ENCODE measurements at places on chromosomes 4 and X.

DNA sequence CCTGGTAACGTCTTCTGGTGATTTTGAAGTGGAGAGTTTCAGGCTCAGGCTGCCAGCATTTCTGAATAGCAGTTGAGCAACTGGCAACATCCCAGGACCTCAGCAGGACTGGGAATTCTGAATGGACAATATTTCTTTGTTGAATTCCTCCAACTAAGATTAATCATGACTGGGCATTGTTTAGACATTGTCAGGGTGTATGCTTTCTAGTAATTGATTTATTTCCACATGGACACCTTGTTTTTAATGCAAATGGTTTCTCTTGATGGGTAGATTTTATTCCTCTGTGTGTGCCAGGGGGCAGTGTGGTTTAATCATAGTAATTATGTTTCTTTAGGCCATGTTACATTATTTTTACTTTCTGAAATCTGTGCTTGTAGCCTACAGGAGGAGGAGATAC lies 1004.7 kb upstream of the LCORL start:
- DNase-seq: peak; percentile 52

DNA sequence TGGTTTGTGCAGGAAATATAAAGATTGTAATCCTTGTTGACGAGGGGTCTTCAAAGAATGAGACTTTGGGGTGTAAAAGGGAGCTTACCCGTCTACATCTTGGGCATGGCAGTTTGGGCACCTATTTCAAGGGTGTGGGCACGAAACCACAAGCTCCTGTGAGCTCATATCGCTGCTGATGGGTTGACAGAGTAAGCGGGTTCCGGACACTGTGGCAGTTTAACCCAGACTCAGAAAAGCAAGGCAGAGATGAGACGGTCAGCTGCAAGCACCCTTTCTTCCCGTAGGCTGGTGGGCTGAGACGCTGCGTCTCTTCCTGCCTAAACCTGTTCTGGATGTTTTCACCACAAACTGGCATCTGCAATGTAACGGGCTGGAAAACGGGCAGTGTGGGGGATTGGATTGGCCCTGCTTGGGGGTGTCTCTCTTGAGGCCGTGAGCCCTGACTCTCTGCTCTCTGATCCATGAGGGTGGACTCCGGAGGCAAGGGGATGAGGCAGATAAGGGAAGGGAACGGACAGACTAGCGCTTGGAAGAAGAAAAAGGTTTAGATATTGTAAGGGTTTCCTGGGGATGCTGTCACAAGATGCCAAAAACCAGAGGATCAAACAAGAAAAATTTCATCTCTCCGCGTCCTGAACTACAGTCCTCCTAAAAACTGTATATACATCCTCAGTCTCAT lies 237.5 kb downstream of the SHOX start:
- DNase-seq: no peak

GRCh38 chr4:154944996-154945395 lies 163.9 kb downstream of the RBM46 start:
- no peak for DNase-seq

DNA sequence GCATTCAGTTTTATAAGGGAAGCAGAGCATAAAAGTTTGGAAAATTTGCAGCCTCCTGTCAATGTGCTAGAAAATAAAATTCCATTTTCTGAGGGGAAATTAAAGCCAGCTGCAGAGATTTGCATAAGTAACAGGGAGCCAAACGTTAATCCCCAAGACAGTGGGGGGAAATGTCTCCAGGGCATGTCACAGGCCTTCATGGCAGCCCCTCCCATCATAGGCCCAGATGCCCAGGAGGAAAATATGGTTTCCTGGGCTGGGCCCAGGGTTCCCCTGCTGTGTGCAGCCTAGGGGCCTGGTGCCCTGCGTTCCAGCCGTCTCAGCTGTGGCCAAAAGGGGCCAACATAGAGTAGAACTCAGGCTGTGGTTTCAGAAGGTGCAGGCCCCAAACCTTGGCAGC lies 9.3 kb downstream of the RNF4 start:
- no peak for DNase-seq

DNA sequence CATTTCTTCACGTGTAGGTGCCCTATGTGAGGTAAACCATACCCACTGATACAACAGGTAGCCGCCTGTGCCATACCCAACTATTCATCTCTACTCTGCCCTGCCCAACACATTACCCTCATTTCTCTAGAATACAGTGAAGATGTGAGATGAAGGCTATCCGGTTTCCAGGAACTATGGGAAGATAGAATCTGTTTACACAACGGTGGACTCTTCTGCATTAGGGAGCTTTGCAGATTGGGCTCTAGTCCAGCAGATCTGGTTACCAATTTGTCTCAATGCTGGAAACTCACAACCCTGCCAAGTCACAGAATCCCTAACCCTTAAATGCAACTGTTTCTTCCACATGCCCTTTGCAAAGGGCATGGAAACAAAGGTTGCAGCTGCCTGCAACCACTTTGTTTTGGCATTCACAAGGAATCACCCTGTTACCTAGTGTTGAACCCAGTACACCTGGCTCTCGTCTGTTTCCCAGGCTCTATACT lies 6.4 kb upstream of the SLAIN2 start:
- no peak for DNase-seq

DNA sequence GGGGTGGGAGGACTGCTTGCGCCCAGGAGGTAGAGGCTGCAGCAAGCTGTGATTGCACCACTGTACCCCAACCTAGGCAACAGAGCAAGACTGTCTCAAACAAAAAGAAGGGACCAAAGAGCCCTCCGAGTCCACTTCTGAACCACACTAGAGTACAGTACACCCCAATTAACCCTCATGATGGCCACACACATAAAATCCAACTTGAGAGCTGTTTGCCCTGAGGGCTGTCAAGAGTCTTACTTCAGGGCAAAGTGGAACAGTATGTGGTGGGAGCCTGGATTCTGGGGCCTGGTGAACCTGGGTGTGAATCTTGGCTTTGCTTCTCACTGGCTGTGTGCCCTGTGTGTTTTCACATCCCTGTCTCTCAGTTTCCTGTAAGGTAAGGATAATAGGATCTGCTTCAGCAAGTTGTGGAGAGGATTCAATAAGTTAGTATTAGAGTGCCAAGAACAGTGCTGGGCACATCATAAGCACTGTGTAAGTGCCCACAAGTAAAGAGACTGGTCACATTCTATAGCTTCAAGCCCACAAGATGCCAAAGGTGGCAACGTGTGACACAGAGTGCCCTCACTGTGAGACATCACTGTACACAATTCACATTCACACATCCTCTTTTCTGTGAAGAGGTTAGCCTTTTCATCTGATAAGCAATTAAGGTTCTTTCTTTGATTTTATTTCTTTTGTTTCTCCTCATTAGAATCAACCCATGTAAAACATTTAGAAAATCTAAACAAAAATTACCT lies 52.1 kb downstream of the LEF1 start:
- no peak for DNase-seq

DNA sequence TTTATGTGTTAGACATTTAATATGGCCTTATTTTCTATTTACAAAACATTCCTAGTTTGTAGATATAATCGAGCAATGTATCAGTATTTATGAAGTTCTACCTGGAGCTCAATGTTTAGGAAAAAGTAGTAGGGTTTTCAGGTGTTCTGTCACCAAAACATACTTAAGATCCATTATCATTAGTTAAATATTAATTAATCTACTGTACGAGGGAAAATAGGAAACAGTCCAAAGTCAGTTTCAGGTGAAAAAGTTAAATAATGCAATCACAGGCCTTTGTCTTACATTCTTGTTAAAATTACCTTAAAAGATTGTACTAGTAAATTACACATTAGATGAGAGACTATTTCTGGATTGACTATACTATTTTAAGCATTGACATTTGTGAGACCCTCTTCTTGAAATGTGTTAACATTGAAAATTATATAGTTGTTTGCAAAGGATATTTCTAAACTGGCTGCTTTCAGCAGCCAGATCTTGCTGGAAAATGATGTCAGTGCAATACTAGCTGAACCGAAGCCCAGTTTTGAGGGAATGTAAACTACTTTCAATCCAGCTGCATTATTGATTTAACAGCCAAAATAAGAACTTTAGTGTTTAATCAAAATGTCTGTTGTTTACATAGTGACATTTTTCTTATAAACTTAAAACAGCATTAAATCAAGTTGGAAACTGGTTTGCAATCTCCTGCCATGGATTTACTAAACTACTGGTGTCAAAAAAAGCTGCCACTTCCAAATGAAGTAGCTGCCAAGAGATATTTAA lies 19.3 kb downstream of the GUCY1B1 start:
- DNase-seq: no peak

DNA sequence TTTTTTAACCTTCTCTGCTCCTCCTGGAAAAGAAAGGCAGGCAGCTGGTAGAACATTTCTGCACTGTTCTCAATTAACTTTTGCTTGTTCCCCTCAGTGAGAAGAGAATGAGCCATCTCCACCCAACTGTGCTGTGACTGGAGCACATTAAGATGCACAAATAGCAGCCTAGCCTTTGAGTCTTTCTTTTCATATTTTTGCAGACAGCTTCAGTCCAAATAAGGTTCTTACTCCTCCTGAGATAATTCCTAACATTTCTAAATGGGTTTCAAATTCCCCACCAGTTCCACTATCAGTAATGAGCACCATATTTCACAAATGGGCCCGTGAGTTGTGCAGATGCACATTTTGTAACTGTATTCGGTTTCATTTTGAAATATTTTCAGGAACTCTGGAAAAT lies 118.6 kb downstream of the SPCS3 start:
- DNase-seq: no peak

GRCh38 chr4:26455571-26455970 lies 34.7 kb downstream of the CCKAR start:
- no peak for DNase-seq

DNA sequence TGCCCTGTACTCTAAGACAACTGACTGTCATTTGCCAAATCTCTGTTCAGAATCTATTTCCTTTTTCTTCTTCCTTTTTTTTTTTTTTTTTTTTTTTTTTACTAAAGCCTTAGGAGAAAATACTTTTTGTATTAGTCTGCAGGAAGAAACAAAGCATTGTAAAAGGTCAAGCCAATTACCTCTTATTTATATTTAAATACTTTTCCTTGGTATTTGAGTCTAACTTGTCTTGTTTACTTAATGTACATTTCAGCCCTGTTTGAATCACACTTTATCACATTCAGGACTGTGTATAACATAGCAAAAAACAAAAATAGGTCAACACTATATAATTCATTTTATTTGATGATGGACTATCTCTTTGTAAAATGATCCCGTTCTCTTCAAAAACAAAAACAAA lies 262.2 kb downstream of the RPA4 start:
- no peak for DNase-seq

DNA sequence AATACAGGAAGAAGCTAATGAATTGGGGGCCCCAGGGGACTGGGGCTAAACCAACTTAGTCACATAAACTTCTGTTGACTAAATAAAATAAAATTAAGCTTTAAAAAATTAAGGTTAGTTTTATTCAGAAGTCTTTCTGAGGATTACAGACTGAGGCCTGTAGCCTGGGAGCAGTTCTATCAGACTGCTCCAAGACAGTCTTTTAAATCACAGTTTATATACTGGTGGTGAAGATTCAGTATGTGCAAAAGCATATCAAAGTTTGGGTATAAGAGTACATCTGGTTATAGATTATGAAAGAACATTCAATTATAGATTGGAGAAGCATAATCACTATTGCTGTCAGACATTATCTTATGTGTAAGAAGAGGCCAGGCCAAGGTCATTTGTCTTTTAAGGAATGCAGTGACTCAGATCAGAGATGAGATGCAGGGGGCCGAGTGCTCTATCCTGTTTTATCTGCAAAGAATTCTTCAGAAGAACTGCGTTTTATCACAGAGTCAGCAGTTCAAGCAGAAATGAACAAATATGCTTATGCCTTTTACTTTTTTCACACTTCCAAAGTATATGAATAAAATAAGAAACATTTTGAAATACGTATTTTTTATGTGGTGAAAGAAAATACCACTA lies 109.4 kb downstream of the PDHA2 start:
- DNase-seq: no peak

DNA sequence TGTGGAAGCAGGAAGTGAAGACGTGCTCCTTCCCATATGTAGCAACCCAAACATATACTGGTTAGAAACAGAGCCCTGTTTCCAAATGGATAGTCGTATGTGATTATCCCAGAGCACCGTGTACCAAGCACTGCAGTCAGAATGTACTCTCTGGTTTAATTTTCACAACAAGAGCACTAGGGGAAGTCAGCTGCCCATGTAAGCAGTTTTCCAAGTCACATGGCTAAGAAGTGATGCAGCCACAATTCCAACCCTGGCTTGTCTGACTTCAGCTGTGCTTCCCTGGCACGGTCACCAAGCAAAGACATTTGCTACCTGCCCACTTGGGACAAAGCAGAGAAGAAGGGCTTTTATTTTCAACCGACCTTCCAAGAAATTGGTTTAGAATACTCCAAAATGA lies 28.2 kb upstream of the CEP135 start:
- DNase-seq: no peak

GRCh38 chr4:1045193-1045594 lies 33.8 kb downstream of the FGFRL1 start:
- DNase-seq: no peak

- DNase-seq: no peak
Observed at GRCh38 chrX:12480956-12481355, 310.3 kb upstream of the PRPS2 start.

GRCh38 chr4:143581331-143581946 lies 67.9 kb downstream of the SMARCA5 start:
- DNase-seq: no peak

- DNase-seq: peak; percentile 54
Observed at GRCh38 chr4:138204507-138204906, 37.6 kb downstream of the SLC7A11 start.

DNA sequence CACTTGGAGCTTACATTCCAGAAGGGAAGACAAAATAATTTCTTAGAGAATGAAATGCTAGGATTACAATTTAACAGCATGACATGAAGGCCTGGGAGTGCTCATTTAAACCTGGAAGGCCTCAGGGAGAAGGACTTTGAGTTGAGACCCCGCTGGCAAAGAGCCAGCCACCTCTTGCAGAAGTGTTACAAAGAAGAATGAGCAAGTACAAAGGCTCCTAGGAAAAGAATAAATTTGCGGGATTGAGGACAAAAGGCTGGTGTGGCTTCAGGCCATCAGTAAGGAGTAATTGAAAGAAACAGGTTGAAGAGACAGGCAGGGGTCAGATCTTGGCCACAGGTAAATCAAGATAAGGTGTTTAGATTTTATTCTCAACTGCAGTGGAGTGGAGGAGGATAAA lies 3.1 kb upstream of the ELOVL6 start:
- no peak for DNase-seq

GRCh38 chrX:153903238-153903980 lies 1.1 kb upstream of the AVPR2 start:
- DNase-seq: no peak

- DNase-seq: no peak
Observed at GRCh38 chr4:121330180-121330665, 50.6 kb downstream of the QRFPR start.

- DNase-seq: peak; percentile 10
Observed at GRCh38 chr4:58301376-58301999, 1191.3 kb upstream of the IGFBP7 start.
